ENCODE measurements at places on chromosomes 2 and 18. TPM values are rescaled to one million over a fixed set of nuclear protein-coding genes. Genes with fewer than 3 reads are reported as not detected.

DNA sequence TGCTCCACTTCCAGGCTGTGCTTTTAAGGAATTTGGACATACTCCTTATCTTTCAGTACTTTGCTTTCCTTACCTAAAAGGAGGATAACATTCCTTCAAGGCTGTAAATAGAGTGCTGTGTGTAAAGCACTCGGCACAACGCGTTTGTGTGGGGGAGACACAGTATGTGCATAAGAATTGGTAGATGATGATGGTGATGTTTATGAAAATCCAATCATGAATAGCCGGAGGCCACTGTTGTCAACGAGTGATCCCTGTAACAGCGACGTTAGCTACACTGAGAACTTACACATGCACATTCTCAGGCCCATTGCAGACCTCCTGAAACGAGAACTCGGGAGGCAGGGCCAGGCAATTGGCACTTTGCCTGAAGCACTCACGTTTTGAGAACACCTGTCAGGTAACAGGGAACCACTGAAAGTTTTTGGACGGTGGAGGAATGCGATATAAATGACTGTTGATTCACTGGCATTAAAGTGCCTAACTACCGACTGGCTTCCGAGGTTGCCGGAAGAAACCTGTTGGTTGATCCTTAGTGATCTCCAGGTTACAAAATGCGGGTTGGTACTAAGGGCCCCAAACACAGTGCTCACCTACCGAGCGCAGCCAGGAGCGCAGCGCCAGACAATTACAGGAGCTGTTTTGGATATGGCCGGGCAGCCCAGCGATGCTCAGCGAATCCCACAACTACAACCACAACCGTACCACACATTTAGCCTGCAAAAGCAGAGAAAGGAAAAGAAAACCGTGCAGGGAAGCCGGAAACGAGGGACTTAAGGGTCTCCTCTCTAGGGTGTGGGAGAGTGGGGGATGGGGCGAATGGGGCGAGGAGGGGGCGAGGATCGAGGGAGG is 1.0 kb upstream of the MAP4K4 start:
- no peak for DNase-seq

GRCh38 chr18:34942276-34942675 is 98.9 kb upstream of the MAPRE2 start:
- DNase-seq, result no peak

- DNase-seq, result no peak
Measured at GRCh38 chr2:226600802-226601201, 198.8 kb downstream of the IRS1 start.

DNA sequence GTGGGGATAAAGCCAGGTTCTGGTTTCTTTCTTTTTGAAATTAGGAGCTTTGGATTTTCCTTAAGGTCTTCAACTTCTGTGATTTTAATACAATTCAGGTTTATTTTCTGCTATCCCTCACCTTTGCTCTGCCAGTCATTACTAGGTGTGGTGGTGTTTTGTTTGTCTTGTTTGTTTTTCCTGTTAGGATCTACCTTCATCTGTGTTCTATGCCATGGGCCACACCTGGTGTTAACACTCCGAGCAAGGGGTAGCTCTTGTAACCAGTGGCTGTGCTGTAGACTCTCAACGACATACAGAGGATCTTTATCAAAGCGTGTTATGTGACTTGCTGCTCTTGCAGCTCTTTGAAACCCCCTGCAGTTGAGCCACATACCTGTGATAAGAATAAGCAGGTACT is 38.6 kb downstream of the MGAT5 start:
- DNase-seq, result no peak

DNA sequence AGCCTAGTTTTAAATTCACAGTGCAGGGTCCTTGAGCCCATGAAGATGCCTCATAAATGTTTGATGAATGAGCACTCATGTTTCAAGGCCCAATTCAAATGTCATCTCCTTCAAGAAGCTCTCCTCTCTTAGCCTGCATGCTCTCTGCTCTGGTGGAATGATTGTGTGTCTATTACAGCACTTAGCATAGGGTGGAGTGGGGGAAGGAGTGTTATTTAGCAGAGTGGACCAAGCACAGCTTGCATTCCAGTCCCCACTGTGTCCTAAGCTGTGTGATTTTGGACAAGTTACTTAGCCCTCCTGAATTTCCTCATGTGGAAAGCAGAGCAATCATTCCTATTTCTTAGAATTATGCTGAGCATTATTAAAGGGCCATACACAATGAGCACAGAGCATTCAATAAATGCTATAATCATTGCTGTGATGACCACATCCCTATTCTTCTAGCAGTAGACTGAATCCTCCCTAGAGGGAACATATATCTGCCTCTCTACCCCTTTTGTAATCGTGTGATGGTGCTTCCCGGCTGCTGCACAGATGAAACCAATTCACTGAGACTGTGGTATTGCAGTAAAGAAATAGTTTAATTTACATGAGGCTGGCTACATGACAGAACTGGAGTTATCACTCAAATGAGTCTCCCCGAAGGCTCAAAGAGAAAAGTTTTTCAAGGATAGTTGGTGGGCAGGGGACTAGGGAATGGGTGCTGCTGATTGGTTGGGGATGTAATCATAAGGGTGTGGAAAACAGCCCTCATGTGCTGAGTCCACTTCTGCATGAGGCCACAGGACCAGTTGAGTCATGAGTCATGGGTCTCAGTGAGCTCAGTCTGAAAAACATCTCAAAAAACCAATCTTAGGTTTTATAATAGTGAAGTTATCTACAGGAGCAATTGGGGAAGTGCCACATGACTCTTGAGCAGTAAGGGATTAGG is 173.4 kb upstream of the NDUFV2 start:
- no peak for DNase-seq

DNA sequence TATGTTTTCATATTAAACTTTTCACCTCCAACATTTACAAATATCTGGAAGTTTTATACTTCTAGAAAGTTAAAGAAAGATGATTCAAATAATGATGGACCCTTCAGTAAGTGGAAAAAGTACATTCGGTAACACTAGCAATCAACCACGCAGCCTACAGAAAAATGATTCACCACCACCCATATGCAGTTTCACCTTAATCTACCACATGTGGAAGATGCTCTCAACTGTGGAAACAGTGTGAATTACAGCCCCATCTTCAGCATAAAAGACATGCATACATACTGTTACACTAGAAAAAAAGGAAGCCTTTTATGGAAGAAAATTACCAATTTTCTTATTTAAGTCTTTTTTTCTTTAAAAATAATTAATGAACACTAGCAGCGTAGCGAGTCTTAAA is 1.1 kb downstream of the SLC38A11 start:
- no peak for DNase-seq

DNA sequence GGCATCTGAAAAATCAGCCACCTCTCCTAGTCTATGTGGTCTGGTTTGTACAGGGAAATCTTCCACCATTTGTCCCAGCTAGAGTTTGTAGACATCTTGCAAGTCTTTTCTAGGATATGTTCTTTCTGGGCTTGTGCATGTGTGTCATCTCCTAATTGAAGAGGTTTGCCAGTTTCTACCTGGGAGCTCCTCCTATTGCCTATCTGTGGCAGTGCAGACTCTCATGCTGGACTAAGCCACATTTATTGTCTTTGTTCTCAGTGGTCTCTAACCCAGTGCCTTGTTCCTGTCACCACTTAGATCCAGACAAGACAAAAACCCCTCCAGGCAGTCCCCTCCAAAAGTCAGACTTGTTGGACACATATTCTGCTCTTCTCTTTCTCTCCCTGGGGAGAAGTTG is 72.0 kb upstream of the MRPS9 start:
- DNase-seq, result no peak

- no peak for DNase-seq
Measured at GRCh38 chr18:47448956-47449355, 197.5 kb upstream of the SKOR2 start.

DNA sequence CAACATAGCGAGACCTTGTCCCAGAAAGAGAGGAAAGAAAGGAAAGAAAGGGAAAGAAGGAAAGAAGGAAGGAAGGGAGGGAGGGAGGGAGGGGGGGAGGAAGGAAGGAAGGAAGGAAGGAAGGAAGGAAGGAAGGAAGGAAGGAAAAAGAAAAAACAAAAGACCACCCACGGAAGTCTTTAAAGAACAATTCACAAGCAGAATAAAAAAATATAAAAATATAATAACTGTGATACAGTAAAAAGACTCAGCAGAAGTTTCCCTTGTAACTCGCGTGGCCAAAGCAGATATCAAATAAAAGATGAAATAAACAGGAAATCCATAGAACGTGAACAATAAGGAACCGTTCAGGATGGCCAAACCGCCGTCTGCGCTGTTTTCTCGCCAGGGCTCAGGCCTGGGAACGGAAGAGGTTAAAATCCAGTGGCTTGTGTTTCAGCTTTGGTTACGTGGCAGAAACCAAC is 1.2 kb upstream of the SLC1A4 start:
- DNase-seq, result no peak

- DNase-seq, result peak; percentile 28
Measured at GRCh38 chr2:70966681-70967080, 11.7 kb upstream of the ANKRD53 start.

GRCh38 chr2:23036629-23037028 is 348.4 kb upstream of the KLHL29 start:
- no peak for DNase-seq

DNA sequence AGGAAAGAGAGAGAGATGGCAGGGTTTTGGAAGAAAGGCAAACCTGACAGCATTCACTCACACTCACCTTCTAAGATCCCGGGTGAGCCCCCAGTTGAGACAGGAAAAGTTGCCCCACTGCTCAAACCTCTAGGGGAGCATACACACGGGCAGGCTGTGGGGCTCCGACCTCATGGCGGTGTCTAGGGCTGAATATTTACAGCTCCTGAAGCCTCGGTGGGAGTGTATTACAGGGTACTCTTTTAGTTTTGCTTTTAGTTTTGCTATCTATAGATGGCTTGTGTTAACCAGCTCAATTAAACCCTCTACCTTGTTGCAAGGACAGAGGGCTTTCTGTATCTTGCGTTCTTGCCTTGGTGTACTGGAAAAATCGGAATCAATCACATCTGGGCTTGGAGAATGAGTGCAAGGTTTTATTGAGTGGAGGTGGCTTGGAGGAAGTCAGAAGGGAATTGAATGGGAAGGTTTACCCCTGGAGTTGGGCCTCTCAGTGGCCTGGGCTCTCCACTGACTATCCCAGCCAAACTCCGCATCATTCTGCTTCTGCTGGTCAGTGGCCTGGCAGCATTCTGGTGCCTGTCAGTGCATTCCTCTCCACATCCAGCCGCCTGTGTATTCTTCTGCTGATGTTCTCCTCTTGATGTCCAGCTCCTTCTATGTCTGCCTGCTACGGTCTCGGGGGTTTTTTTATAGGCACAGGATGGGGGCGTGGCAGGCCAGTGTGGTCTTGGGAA is 10.1 kb upstream of the IFIH1 start:
- no peak for DNase-seq

DNA sequence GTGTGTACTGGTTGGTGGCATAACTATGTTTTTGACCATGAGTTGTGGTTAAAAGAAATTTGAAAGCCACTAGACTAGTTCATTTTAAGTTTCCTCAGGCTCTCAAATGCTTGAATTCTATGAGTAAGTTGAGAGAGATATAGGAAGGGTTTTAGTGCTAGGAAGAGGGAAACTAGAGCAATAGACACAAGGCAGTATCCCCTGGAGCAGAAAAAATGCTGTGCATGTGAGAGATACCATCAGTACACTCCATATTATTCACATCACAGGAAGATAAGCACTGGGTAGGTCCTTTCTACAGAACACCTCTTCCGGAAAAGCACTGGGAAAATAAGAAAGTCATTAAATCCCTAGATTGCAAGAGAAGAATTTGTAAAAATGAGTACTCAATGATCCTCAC is 19.3 kb upstream of the DSG3 start:
- no peak for DNase-seq

DNA sequence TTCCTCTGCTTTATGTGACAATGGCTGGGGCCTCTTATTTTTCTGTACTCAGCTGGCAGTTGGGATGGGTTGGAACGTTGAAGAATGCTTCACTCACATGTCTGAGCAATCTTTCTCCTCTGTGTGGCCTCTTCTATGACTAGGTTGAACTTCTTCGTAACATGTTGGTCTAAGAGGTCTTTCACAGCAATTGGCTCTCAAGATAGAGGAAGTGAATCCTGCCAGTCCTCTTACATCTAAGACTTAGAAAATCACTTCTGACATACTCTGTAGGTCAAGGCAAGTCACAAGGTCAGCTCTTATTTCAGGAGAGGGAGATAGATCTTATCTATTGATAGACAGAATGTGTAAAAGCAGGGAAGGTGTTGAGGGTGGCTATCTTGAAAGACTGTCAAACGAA is 174.1 kb downstream of the NYAP2 start:
- no peak for DNase-seq

GRCh38 chr2:172496160-172496608 is 59.7 kb upstream of the PDK1 start:
- no peak for DNase-seq

DNA sequence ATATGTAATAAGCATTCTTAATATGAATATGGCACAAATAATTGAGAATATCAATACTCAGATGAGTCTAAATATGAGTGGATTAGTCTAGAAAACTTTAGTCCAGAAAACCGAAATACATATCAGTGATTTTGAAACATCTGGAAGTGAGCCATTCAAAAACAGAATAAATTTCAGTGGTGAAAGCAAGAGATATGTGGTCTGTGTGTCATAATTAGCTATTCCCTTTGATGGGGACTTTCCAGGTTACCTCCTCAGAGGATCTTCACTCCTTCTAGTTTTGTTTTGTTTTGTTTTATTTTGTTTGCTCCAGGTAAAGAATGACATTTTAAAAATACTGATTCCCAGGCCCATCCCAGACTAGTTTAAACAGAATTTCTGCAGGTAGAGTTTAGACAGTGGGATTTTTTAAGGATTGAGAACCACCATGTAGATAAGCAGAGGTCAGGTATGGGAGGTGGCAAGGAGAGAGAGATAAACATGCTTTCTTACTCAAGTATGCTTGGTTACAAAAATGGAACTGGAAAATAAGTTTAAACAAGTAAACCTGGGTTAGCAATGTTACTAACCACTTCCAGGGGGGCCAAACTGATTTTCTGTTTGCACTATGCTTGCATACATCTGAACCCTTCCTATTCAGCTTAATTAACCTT is 70.7 kb downstream of the NABP1 start:
- no peak for DNase-seq

DNA sequence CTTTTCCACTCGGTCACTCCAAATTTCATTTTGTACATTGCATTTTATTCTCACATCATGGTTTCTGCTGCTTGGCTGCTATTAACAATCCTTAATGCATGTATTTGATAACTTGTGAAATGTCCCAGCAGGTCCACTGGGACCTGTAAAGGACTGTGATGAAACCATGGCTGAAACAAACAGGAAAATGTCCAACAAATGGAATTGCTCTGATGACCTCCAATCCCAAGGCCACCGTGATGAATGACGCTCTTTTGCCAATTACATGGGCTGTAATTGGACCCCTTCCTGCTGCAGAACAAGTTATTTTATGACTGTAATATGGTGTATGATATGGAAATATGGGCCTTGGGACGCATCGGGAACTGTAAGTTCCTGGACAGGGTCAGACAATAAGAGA is 224.2 kb upstream of the CXCR4 start:
- no peak for DNase-seq

Gene WIPF1
- polyA plus RNA-seq, result 82.8 TPM

Gene SPOPL
- 4.8 TPM for polyA plus RNA-seq

Gene PJVK
- 2.2 TPM for polyA plus RNA-seq

Gene ABCB11
- 0.07 TPM for polyA plus RNA-seq

Gene SF3B6
- 107 TPM for polyA plus RNA-seq

Gene SERPINB4
- polyA plus RNA-seq, result not detected

All from spleen (tissue), 13 donors.